ENCODE measurements at places on chromosomes 12 and 14.

DNA sequence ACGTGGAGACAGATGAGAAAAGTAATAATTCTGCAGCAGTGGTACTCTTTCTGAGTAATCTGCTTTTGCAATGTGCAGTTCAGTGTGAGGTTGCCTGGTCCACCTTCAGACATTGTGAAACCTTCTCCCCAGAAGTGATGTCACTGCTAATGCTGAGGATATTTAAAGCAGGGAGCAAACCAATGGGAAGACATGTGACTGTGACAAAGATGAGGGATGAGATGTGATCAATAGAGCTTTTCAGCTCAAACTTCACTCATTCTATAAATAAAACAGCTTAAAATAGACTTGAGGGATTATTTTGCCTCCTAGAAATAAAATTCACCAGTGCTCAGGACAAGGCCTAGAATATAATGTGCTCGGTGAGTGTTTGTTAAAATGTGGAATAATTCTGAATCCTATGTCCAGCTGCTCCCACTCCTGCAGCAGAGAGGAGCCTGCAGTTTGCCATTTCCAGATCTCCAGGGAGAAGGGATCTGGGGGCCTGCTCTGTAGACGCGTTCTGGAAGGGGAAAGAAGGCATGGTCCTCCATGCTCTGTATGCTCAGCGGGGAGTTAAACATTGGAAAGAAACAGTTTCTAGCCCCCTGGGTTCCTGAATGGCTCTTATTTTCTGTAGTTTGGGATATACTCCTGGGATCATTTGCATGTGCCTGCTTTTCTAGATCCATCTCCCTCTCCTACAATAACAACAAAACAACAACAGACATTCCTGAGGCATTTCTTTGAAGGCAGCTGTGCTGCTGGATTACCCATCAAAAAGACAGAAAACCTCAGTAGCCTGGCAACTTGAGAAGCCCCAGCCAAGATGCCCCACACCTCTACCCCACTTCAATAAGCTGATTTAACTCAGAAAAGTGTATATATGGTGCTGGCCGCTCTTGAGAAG, 8.9 kb downstream of the SLC7A8 start:
- H3K4me3 ChIP-seq, result no peak overlapping the region
- H3K27me3 ChIP-seq, result peaks cover 8% of the 10 kb centered on the region
- no peaks in the 10 kb centered on the region for H3K36me3 ChIP-seq
- H3K4me1 ChIP-seq, result peaks cover 5% of the 10 kb centered on the region
- H3K27ac ChIP-seq, result no peak overlapping the region
- no peak for ATAC-seq

- H3K4me1 ChIP-seq, result no peaks in the 10 kb centered on the region
- no peaks in the 10 kb centered on the region for H3K27me3 ChIP-seq
- no peaks in the 10 kb centered on the region for H3K36me3 ChIP-seq
- no peak overlapping the region for H3K27ac ChIP-seq
Observed at GRCh38 chr12:105987685-105988035, 151.1 kb downstream of the NUAK1 start.

- no peaks in the 10 kb centered on the region for H3K36me3 ChIP-seq
- peaks cover 24% of the 10 kb centered on the region for H3K27me3 ChIP-seq
- peaks cover 5% of the 10 kb centered on the region for H3K4me1 ChIP-seq
- H3K4me3 ChIP-seq, result no peak overlapping the region
- H3K27ac ChIP-seq, result no peak overlapping the region
Observed at GRCh38 chr14:102539544-102540314, 30.2 kb upstream of the ANKRD9 start.

DNA sequence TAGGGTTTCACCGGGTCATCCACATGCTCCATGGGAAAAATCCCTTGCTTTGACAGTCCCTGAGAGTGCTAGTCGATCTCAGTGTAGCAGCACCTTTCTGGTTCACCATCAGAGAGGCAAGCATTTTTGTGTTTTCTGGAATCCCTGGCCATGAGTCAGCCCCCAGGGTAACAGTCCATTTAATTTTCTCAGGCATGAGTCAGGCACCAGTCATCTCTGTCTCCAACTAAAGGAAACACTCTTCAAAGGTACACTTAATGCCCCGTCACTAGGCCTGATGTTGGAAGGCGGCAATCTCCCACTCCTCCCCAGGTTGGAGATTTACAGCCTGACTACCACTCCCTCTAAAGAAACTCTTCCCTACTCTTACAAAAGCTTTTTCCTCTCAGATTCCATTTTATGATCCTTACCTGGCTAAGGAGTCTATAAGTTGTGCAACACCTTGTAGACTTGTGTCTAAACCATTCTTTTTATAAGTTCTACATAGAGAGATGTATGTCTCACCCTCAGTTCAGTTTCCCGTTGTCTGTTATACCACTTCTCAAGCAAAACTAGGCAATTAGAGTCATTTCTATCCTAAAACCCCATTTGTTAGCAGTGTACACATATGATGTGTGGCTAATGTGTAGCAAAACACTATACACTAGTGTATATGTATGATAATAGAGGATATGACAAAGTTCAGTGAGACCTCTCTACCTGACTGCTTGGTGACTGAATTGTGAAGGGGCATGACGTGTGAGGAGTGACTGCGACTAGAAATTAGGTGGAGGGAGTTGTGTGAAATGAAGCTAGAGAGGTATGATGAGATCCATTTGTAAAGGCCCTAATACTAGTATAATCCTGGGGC, 24.6 kb downstream of the TMEM19 start:
- H3K4me3 ChIP-seq, result no peak overlapping the region
- H3K27me3 ChIP-seq, result no peaks in the 10 kb centered on the region
- H3K36me3 ChIP-seq, result peaks cover 55% of the 10 kb centered on the region

GRCh38 chr12:89927226-89927698, 218.6 kb upstream of the ATP2B1 start:
- ATAC-seq, result peak; percentile 99
- H3K27ac ChIP-seq, result peak overlapping the region; percentile 96
- peak overlapping the region; percentile 84 for H3K4me3 ChIP-seq

DNA sequence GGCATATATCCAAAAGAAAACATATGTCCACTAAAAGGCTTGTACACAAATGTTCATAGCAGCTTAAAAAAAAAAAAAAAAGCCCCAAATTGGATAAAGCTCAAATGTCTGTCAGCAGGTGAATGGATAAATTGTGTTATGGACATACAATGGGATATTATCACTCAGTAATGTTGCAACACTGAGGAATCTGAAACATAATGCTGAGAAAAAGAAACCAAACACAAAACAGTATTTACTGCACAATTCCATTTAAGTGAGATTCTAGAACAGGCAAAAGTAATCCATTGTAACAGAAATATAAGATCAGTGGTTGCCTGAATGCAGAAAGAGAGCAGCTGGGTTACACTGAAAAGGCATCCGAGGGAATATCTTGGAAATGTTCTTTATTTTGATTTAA, 117.9 kb downstream of the SLC15A5 start:
- H3K36me3 ChIP-seq, result no peaks in the 10 kb centered on the region
- no peak overlapping the region for H3K27ac ChIP-seq
- no peak for ATAC-seq
- no peaks in the 10 kb centered on the region for H3K27me3 ChIP-seq
- H3K4me3 ChIP-seq, result no peak overlapping the region
- no peaks in the 10 kb centered on the region for H3K4me1 ChIP-seq

DNA sequence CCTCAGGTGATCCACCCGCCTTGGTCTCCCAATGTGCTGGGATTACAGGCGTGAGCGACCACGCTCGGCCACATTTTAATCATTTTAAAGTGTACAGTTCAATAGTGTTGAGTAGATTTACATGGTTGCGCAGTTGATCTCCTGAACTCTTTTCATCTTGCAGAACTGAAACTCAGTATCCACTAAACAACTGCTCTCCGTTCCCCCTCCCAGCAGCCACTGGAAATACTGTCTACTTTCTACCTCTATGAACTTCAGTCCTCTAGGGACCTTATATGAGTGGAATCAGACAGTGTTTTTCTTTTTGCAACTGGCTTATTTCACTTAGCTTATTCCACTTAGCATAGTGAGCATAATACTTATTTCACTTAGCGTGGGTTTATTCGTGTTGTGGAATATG, 53.7 kb downstream of the KCTD10 start:
- H3K36me3 ChIP-seq, result no peaks in the 10 kb centered on the region
- H3K27me3 ChIP-seq, result peaks cover 68% of the 10 kb centered on the region
- no peaks in the 10 kb centered on the region for H3K4me1 ChIP-seq
- ATAC-seq, result no peak
- H3K27ac ChIP-seq, result no peak overlapping the region

- H3K27ac ChIP-seq, result no peak overlapping the region
- H3K36me3 ChIP-seq, result no peaks in the 10 kb centered on the region
- H3K27me3 ChIP-seq, result no peaks in the 10 kb centered on the region
- H3K4me3 ChIP-seq, result no peak overlapping the region
- H3K4me1 ChIP-seq, result no peaks in the 10 kb centered on the region
- ATAC-seq, result no peak
Observed at GRCh38 chr12:16072678-16073077, 161.5 kb downstream of the DERA start.

DNA sequence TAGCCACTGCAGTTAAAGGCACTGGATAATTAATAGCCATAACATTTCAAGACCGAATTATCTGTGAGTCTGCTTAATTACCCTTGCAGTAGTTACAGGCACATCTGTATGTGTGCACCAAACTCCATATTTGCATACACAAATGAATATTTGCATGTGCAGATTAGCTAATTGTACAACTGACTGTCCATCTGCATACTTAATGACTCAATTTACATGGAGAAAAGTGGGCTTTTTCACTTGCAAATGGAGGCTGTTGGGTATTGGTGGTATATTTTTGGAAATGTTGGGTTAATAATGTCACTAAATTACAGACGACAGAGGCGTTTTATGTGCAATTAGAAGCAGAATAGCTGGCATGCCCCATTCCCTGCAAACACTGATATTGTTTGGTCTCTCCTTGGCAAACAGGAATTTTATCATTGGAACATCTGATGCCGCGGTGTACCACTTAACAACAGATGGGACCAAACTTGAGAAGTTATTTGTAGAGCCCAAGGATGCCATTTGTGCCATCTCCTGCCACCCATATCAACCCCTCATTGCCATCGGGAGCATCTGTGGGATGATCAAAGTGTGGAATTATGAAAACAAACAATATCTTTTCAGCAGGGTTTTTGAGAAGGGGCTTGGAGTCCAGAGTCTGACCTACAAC, 39.6 kb downstream of the CFAP251 start:
- ATAC-seq, result no peak
- no peaks in the 10 kb centered on the region for H3K27me3 ChIP-seq
- peaks cover 8% of the 10 kb centered on the region for H3K4me1 ChIP-seq
- no peak overlapping the region for H3K27ac ChIP-seq
- H3K4me3 ChIP-seq, result no peak overlapping the region
- no peaks in the 10 kb centered on the region for H3K36me3 ChIP-seq

DNA sequence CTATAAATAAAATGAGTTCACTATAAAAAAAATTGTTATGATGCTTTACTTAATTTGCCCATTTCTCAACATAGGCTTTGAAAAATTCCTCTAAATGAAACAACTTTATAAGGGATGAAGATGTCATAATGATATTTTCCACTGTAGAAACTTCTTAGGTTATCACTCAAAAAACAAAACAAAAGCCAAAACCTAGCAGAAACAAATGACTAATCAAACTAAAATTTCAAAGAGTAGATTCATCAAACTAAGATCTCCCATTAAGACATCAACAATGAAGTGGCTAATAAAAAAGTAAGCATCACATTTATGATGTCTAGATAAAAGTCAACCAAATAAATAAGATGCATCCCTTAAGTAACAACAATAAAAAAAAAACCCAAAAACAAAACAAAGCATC, 36.9 kb upstream of the TTC7B start:
- H3K27me3 ChIP-seq, result no peaks in the 10 kb centered on the region
- peaks cover 3% of the 10 kb centered on the region for H3K36me3 ChIP-seq
- no peaks in the 10 kb centered on the region for H3K4me1 ChIP-seq
- no peak for ATAC-seq
- no peak overlapping the region for H3K4me3 ChIP-seq

- H3K36me3 ChIP-seq, result no peaks in the 10 kb centered on the region
- peak; percentile 68 for ATAC-seq
- peaks cover 83% of the 10 kb centered on the region for H3K27me3 ChIP-seq
- no peak overlapping the region for H3K27ac ChIP-seq
- H3K4me3 ChIP-seq, result no peak overlapping the region
Observed at GRCh38 chr12:131608740-131609690, 101.9 kb upstream of the SFSWAP start.

GRCh38 chr12:59657266-59657665, 61.4 kb downstream of the SLC16A7 start:
- no peak for ATAC-seq
- H3K4me1 ChIP-seq, result peaks cover 7% of the 10 kb centered on the region
- H3K36me3 ChIP-seq, result peaks cover 16% of the 10 kb centered on the region
- H3K4me3 ChIP-seq, result no peak overlapping the region
- H3K27ac ChIP-seq, result no peak overlapping the region

DNA sequence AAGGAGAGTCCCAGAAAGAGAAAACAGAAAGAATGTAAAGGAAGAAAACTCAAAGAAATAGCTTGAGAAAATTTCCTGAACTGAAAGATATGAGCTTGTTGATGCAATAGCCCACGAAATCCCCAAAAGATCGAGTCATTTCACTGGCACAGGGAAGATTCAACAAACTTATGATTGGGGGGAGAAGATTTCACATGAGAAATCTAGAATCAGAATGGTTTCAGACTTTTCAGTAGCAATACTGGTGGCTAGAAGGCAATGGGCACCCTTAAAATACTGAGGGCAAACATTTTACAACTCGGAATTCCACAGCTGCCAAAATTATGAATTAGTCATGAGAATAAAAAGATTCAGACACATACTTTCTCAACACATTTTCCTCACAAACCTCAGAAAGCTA, 8.9 kb upstream of the KRT7 start:
- H3K36me3 ChIP-seq, result no peaks in the 10 kb centered on the region
- H3K27ac ChIP-seq, result no peak overlapping the region
- H3K27me3 ChIP-seq, result peaks cover 63% of the 10 kb centered on the region
- ATAC-seq, result no peak
- no peaks in the 10 kb centered on the region for H3K4me1 ChIP-seq

- H3K36me3 ChIP-seq, result peaks cover 26% of the 10 kb centered on the region
- H3K4me1 ChIP-seq, result peaks cover 11% of the 10 kb centered on the region
- no peaks in the 10 kb centered on the region for H3K27me3 ChIP-seq
- H3K27ac ChIP-seq, result no peak overlapping the region
Observed at GRCh38 chr12:121718653-121719239, 6.2 kb downstream of the TMEM120B start.

GRCh38 chr12:89326239-89327040, 25.9 kb downstream of the DUSP6 start:
- H3K4me1 ChIP-seq, result peaks cover 6% of the 10 kb centered on the region
- ATAC-seq, result no peak
- H3K27me3 ChIP-seq, result peaks cover 8% of the 10 kb centered on the region
- H3K4me3 ChIP-seq, result no peak overlapping the region
- no peak overlapping the region for H3K27ac ChIP-seq
